Suprapubic skin (tissue), 4 donors: ENCODE measurements at places on chromosomes 4 and X.

GRCh38 chrX:40006106-40007017, 91.4 kb downstream of the BCOR start:
- DNase-seq: no peak

- DNase-seq: no peak
Observed at GRCh38 chrX:150062292-150063137, 124.2 kb upstream of the EOLA2 start.

DNA sequence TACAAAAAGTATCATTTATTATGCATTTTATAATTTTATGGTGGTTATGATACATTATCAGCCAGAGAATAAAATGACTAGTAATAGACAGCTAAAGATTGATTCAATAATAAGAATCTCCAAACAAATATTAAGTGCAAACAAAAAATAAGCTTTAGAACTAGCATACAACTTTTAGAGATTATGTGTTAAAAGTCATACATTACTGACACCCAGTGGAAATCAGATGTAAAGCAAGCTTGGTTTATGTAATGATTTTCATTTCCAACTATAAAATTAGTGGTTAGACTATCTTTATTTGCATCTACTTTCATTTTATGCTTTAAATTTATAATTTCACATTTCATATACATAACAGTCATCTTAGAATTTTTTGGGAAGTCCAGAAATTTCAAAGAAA, 57.7 kb downstream of the IL13RA2 start:
- DNase-seq: no peak

GRCh38 chr4:4995908-4996265, 23.4 kb downstream of the CYTL1 start:
- DNase-seq: no peak

DNA sequence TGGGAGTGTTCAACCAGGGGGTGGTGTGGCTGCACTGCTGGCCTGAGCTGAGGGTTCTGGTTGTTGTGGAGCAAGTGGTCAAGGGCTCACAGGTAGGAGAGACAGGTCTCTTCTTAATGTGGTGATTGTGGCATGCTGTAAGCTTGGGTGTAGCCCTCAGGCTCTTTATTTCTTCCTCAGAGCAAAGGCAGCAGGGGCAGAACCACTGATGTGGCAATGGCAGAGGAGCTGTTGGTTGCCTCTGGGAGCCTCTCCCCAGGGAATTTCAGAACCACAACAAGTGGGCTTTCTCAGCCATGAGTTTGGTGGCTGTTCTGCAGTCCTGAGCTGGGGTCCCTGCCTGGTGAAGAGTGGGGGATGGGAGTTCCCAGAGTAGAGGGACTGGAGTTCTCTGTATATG, 1017.2 kb downstream of the SH3BGRL start:
- DNase-seq: no peak

- DNase-seq: no peak
Observed at GRCh38 chr4:145934434-145935047, 4.1 kb downstream of the ZNF827 start.

DNA sequence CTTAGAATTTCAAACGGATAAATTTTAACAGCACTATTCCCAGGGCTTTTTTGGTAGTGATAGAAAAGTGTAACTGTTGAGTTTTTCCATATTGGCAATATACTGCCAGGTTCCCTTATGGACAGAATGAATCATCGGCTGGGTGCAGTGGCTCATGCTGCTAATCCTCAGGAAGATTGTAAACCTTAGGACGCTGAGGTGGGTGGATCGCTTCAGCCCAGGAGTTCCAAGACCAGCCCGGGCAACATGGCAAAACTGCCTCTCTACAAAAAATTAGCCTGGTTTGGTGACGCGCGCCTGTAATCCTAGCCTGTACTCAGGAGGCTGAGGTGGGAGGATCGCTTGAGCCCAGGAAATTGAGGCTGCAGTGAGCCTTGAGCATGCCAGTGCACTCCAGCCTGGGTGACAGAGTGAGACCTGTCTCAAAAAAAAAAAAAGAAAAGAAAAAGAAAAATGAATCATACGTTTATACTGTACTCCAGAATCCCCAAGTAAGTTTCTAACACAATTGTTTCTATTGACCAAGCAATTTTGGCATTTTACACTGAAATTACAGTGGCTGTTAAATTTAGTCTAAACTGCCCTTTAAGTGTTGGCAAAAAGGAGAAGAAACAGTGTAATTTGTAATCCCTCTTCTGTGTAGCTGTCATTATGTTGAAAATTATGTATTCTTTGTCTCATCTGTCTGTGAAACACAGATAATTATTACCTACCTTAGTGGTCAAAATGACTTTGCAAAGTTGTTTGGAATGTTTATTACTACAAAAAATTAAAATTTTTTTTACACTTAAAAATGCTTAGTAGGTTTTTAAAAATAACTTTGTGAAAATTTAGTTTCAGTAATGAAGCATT, 1.8 kb downstream of the SLC30A9 start:
- DNase-seq: no peak

DNA sequence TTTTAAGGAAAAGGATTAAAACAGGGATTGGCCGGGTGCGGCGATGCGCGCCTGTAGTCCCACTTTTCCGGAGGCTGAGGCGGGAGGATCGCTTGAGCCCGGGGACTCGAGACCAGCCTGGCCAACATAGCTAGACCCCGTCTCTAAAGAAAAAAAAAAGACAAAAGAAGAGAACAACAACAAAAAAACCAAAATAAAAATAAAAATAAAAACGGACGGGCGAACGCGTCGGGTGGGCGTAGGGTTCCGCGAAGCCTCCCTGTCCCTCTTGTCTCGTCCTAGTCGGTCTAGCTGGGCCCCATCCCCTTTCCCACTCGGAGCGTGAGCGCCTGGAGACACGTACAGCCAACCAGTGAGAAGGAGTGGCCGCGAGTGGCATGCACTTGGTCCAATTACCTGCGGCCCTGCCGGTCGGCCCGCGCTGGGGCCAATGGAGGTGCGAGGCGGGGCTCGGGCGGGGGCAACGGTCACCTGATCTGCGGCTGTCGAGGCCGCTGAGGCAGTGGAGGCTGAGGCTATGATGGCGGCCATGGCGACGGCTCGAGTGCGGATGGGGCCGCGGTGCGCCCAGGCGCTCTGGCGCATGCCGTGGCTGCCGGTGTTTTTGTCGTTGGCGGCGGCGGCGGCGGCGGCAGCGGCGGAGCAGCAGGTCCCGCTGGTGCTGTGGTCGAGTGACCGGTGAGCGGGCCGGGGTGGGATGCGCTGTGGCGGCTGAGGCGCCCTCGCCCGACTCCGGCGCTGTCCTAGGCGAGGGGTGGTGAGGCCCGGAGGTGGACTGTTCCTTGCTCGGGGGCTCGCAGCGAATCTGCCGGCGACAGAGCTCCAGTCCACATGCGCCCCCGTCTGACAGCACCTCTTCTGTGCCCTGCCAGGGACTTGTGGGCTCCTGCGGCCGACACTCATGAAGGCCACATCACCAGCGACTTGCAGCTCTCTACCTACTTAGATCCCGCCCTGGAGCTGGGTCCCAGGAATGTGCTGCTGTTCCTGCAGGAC, at the start of gene ATP6AP1:
ATP6AP1 (plus strand) TSS at position 502 of the 996 bp plus-strand sequence; CDS start at position 518, 16 bp downstream.
- DNase-seq: peak; percentile 94
